SK-N-SH (cell line): ENCODE measurements at places on chromosomes 12 and 14. TPM values are rescaled to one million over a fixed set of nuclear protein-coding genes. Genes with fewer than 3 reads are reported as not detected.

DNA sequence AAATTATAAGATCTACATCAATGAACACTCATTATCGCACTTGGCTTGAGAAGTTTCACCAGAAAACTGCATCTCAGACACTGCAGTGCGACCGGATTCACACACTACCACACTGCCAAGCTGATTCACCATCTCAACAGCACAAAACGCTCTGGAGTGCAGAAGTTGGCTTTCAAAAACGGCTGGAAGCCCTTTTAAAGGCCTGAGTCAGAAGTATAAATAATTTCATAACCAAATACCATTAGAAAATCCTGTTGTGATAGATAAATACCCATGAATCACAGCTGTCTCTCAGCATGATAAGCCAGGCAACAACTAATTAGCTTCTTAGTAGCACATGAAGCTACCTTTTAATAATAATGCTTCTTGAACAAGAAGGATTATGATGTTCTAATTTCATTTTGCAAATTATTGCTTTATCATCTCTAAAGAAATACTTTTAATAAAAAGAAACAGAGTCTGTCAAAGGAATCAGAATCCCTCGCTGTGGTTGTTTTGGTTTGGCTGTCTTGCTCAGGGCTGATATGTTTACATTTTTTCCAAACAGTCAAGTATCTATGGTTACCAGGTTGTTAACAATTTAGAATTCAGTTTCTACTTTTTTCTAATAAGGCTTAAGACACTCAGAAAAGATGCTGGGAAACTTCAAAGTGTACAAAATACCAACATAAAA, 51.2 kb downstream of the SLC2A13 start:
- DNase-seq, result no peak

DNA sequence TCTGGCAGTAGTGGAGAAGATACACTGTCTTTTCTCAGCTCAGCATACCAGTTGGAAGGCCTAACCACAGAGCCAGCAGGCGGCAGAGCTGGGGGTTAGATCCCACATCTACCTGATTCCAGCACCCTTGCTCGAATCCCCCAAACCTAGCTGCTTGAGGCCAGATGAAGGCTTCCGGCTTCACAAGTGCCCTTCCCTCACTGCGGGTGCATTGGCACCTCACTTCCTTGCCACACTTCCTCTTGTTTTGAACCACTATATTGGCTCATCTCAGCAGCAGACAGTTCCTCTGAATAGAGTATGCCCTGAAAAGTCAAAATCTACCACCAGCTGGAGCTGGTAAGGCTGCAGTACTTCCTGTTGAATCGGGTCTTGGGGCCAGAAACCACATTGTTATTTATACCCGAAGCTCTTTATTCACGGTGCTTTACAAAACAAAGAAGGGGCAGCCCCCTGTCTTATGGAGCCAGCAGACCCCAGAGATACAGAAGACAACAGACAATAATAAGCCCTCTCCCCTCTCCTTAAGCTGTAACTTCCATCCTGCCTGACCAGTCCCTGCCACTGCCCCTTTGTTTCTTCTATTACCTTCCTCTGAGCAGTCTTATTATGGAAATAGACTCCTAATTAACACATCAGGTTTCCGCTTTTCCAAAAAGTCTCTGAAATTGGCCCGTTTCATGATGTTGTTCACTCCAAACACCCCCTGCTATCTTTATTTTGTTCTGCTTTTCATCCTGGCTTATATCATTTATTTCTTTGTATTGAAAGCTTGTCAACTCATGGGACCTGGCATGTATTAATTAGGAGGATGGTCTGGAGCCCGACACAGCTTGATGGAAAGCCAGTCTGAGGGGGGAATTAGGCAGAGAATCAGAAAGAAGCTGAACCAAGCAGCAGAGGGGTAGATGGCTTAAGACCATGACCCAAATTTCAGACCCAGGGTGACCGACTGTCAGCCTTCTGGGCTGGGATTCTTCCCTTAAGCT, 233.5 kb downstream of the EFCAB11 start:
- DNase-seq, result peak; percentile 47

Gene APOF
- polyA plus RNA-seq, result not detected in 2 replicates

Gene GALNT8
- polyA plus RNA-seq, result not detected in 2 replicates

GRCh38 chr14:99676657-99677056, 7.4 kb upstream of the CYP46A1 start:
- DNase-seq, result no peak

DNA sequence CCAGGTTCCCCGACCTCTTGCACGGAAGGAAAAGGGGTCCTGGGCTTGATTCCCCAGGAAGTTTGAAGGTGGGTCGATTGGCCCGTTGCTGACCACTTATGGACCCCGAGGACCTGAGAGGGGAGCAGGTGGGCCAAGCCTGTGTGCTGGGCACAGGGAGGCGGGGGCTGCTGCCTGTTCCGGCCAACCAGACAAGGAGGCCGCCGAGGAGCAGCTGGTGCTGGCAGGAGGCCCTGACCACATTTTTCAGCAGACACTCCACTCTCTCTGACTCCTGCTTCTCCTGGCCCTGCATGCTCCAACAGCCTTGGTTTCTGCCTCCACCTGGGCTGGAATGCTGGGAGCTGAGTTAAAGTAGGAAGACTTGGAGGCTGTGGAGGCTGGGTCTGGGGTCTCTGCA, 42.8 kb downstream of the NOS1 start:
- no peak for DNase-seq

Gene SRGAP1
- 2.6 and 3.1 TPM in 2 replicates for polyA plus RNA-seq
